ENCODE measurements at places on chromosomes 2 and 18.

GRCh38 chr2:43218702-43219382 lies 7.6 kb downstream of the ZFP36L2 start:
- peak; percentile 83 for DNase-seq

DNA sequence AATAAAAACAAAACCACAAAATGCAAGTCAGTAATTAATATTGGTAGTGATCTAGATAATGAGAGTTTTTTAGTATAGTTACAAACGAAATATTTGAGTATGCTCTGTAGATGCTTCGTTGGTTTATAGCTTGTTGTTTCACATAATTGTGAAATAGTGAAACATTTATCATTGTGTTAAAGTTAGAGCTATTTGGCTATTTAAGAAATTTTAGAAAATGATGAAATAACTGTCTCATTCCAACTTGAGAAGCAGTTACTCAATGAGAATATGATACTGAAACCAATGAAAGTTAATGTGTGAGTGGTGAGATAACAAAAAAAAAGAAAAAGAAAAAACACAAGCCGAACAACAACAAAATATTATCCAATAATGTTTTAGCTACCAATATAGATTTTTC lies 475.6 kb upstream of the ZEB2 start:
- no peak for DNase-seq

GRCh38 chr2:19812166-19812565 lies 89.6 kb downstream of the TTC32 start:
- DNase-seq, result no peak

- DNase-seq, result no peak
Measured at GRCh38 chr18:26227051-26227670, 916 bp downstream of the TAF4B start.

DNA sequence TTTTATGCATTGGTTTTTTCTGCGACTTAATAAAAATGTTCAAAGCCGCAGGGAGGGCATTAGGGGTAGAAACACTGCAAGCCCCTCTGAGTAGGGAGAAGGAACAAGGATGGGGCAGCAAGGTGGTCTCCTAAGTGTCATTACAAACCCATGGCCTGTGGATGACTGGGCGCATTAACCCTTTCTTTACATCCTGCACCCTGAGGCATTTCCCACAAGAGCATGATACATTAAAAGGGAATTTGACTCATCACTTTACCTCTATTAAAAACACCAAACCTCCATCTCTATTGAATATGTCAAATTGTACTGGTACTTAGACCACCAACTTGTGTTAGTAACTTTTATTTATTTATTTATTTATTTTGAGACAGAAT lies 112.5 kb downstream of the VIT start:
- DNase-seq, result no peak

DNA sequence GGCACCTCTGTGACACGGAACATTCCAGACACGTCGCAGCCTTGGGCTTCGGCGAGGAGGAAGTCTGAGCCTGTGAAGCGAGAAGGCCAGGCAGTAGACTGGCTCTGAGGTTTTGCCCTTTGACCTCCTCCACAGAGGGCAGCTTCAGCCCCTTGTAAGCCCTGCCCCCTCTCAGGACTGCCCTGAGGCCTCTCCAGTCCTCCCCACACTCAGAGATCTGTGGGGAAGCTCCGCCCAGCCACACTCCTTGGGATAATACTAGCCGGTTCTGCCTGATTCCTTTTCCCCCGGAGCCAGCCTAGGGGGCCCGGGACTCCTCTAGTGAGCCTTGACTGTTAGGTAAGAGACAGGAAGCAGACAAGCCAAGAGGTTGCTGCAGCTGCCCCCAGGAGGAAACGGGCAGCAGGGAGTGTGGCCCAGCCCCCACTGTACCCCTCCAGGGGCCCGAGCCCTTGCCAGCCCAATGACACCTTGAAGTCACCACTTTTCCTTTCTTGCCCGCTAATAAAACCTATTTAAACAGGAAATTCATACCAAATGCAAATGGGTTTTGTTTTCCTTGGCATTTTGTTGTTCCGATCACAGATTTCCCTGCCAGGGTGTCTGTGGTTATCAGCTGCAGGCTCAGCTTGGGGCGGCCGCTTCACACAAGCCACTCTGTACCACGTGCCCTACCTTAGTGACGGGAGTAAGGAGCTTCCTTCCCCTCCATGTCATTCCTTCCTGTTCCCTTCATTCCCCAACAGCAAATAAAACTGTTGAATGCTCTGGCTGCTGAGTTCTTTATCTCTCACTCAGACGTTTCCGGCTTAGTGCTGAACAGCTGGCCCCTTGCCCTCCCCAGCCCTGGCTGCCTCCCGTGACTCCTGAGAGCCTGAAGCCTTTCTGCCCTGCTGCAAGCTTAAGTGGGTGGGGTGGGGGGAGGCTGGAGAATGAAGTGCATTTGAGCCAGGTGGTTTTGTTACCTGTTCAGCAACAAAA lies 124.7 kb downstream of the CABLES1 start:
- DNase-seq, result no peak

DNA sequence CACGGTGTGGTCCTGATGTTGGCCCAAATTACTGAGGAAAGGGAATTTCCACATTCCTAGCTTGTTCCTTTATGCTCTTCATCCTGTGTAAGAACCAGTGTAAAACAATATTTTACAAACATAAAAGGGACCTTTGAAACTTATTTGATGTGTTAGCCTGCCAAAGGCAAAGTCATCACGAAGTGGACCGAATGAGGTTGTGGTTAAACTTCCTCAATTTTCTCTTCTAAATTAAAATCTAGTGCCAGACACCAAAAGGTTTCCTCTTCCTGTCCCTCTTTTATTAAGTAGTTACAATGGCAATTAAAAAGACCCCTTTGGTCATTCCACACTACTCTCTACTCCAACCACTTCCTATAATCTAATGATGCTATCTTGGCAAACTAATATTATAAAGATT lies 279.8 kb downstream of the AFF3 start:
- no peak for DNase-seq

DNA sequence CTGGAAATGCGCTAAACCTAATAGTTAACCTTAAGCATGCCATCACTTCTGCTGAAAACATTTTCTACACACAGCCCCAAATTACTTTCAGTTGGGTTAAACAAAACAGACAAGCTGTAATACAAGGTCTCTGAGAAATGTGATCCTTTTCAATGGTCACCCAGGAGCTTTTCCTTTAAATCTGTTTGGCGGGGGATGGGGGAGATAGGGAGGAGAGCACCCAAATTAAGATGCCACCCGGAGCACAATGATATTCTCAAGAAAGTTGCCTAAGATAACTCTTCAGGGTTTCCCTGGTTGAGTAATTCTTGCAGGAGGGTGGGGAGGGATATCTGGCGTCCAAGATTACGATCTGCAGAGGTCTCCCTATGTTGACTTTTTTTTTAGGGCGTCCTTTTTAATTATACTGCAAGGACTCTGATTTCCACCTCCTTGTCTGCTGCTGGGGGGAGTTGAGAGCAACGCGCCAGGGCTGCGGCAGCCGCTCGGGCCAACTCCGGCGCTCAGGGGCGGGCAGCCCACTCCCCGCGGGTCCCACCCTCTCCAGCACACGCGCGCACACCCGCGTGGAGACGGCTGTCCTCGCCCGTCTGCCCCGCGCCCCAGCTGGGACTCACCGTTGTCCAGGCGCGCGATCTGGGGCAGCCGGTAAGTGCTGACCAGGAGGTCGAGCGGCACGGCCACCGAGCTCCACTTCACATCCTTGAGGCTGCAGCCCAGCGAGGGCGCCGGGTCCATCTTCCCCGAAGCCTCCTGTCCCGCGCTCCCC lies 807 bp downstream of the GAREM1 start:
- no peak for DNase-seq

DNA sequence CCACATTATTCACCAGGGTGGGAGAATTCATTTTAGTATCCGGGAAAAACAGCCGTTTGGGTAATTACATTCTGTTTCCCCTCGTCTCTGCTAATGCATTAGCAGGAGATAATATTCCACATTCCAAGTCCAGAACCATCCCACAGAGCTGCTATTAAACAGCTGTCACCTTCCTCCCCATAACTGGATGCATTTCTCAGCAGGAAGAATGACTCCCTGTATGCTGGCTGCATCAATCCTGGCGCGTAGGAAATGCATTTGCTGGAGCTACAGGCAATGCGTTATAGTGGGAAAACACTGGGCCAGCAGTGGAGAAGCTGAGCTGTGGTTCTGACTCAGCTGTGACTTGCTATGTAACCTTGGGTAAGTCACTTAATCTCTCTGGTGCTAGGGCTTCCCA lies 246.0 kb downstream of the CLIP4 start:
- no peak for DNase-seq

GRCh38 chr2:231041061-231041689 lies 3.9 kb downstream of the C2orf72 start:
- DNase-seq, result no peak

- no peak for DNase-seq
Measured at GRCh38 chr2:218582076-218582475, 13.4 kb downstream of the CNOT9 start.

DNA sequence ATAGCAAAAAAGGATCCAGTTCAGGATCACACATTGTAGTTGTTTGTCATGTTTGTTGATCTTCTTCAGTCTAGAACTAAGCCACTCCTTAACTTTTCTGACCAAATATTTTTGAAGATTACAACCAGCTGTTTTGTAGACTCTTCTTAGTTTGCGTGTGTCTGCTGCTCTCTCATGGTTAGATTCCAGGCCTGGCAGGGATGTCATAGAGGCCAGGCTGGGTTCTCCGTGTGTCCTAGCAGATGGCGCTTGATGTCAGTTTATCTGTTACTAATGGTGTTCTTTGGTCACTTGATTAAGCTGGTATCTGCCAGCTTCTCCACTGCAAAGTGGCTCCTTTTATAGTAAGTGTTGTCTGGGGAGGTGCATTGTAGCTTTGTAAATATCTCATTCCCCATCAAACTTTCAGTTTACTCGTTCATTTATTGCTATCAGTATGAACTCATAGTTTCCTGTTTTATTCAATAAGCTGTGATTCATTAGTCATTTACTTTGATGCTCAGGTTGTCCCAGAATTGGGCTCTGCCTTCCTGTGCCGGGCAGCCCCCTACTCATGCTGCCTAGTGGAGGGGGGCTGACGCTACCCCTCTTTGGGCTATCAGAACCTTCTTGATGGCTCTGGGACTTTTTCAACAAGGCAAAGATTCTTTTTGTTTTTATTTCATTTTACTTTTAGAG lies 42.1 kb downstream of the GRHL1 start:
- no peak for DNase-seq

DNA sequence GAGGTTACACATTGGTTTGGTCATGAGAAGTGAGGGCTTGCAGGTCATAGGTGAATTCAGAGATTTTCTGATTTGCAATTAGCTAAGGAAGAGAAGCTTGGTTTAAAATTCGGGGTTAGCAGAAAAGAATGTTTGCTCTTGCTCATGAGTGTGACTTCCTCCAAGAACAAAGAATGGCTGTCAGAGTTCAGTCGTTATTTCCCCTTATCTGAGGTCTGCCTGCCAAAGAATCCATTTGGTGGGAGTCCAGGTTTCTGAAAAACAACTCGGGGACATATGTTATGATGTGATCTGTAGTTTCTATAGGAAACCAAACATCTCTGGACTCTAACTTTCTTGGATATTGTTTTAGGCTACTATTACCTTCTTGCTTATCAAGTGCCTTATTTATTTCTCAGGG lies 3.2 kb upstream of the UGT1A6 start:
- no peak for DNase-seq

DNA sequence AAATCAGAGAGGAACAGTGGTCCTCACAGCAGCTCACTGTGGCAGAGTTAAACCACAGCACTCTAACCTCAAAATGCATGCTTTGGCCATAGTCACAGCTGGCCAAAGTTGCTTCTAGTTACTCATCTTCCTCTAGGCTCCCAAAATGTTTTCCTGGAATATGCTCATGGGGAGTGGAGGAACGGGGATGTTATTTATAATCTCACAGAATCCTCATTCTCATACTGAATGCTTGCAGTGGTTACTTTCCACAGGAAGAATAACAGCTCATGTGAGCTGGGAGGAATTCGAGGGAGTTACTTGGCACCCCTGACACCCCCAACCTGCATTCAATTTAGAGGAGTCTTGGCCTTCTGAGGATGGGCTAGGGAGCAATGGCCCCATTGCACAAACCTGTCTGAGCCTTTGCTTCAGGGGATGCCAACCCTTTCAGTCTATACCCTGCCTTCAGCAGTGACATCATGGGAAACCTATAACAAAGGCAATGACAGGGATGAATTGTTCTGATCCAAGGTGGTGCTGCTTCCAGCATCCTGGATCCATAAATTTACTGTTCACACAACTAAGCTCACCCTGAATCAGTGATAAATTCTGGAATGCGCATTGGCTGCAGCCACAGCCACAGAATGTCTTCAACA lies 22.4 kb upstream of the CCBE1 start:
- no peak for DNase-seq

- DNase-seq, result no peak
Measured at GRCh38 chr2:111121028-111121827, 514 bp downstream of the BCL2L11 start.

GRCh38 chr2:108492364-108492763 lies 41.9 kb upstream of the LIMS1 start:
- no peak for DNase-seq

GRCh38 chr18:7457262-7457661 lies 109.9 kb upstream of the PTPRM start:
- no peak for DNase-seq

DNA sequence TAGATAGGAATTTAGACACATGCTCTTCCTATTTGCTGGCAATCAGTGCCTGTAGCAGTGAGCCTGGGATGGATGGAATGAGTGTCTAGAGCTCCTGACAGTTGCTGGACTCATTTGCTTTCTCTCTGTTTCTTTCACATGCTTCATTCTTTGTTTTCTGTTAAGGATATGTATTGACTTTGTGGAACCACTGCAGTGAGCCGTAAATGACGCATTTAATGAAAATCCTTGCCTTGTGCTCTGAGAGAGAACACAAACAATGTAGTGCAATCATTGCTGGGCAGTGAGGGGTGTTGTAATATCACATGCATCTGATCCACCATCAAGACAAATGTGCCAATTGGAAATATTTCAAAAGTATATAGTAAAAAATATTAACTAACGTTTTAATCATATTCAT lies 25.2 kb upstream of the CDH20 start:
- no peak for DNase-seq

GRCh38 chr2:20623241-20623640 lies 27.7 kb downstream of the HS1BP3 start:
- no peak for DNase-seq

GRCh38 chr2:237298151-237299118 lies 115.5 kb downstream of the COL6A3 start:
- DNase-seq, result no peak

DNA sequence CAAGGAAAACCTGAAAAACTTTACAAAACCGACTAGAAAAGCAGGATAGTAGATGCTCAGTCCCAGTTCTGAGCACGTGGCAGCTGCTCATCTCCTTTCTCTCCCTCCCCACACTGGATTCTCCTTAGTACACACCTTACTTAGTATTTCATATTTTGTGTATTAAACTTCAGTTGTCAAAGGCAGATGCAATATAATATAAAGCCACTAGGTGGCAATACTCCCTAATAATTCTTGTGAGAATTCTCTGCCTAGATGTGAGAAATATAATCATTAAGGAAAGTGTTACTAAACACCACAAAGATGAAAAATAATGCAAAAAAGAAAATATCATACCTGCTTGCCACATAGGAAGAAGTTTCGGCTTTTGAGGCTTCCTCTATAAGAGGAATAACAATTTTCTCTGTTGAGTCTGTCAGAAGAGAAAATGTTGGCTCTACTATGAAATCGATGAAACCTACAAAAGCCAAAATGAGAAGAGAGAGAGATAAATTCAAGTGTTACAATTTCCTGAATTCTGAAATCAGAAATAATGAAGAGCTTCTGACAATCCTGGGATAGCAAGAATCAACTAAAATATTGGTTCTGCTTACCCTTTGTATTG lies 200.6 kb downstream of the PPP1R1C start:
- DNase-seq, result no peak

GRCh38 chr2:177625744-177626650 lies 233.4 kb downstream of the AGPS start:
- no peak for DNase-seq
